ENCODE measurements at places on chromosomes 6 and 20.

DNA sequence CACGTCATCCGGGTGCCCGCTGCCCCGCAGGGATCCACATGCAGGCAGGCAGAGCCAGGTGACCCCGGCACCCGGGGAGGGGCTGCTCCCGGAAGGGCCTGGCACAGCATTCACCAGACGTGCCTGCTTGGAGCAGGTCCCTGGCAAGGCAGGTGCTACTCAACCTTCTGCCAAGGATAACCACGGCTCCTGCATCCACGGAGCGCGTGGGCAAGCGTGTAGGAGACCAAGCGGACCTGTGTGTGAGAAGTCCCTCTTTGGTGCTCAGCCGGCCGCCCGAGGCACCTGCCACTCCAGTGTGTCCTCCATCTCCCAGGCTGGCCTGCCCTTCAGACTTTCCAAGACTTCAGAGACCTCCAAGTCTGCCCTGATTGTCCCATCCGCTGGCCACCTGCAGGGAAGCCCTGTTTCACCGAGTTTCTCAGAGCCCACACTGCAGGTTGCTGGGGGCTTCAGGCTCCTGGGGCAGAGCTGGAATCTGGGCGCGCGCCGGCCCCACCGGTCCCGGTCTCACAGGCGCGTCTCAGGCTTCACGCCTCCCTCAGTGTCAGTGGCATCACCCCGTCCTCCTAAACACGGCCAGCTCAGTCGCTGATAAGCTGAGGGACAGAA, 124.3 kb downstream of the DLL1 start:
- DNase-seq, result no peak

GRCh38 chr20:12575352-12576095, 433.2 kb upstream of the SPTLC3 start:
- no peak for DNase-seq

DNA sequence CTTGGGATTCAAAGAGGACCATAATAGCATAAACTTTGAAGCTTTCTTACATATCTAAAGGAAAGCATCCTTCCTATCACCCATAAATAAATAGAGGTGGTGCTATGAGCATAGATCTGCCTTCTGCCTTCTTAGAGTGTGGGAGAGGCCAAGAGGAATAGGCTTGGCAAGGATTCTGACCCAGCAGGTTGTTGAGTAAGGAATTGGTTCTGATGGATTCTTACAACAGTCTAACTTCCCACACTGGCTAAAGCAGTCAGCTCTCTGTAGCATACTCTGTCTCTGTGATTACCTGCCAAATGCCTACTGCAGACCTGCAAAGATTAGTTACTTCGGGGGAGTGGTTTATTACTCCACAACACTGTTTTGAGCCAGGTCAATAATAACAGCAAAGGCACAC, 198.0 kb upstream of the RAB32 start:
- no peak for DNase-seq

GRCh38 chr6:130851026-130851425, 23.8 kb downstream of the SMLR1 start:
- no peak for DNase-seq

DNA sequence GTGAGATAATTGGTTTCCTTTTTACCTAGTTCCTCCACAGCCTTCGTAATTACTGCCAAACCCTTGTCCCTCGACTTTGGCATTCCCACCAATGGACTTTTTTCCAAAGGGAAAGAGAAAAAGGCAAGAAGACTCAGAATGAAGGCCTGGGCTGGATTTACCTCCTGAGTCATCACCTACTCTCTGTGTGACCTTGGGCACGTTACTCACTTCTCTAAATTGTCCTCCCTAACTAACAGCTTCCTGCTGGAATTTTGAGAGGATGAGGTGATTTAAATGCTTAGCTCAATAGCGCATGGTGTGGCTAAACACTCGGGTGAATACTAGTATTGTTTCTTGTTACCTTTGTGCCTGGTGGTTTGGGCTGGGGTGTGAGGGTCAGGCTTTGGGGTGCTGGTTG, 146.6 kb downstream of the DHX35 start:
- DNase-seq, result no peak

DNA sequence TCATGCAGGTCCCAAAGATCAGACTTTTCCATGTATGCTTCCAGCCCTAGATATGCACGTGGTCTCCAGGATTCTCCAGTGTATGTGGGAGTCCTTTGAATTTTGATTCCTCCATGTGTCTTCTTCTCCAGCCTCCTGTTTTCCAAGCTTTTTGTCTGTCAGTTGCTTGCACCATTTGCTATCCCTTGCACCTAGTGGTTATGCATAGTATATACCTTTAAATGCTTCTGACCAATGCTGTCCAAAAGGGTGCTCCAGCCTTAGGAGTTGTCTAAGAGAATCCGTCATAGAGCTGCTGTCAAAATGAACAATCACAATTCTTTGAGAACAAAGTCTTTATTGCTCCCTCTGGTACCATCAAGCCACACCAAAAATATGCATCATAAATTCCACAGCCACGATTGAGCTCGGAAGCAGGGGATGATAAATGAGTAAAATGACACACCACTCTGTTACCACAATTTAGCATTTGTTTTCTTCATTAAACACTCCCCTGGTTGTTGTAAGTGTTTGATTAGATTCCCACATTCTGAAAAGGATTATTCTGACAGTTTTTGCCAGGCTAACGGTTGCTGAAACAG, 706.2 kb upstream of the GJE1 start:
- DNase-seq, result no peak

DNA sequence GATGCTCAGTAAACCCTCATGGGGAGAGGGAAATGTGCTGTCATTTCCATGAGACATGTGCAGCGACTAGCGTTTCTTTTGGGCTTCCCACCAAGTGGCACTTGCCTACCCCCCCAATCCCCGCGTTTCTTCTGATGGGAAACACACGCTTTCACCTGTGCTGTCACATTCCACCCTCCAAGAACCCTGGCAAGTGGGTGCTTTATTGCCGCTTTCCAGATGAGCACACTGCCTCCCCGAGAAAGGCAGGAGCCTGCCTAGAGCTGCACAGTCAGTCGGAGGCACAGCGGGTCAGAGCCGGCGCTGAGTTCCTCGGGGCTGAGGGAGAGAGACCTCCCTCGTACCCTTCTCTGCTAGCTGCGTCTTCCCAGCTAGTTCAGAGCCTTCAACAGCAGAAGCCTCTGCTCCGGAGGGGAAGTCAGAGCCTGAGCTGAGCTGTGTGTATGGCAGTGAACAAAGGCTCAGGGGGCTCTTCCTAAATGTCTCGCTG, 12.3 kb upstream of the CCDC167 start:
- no peak for DNase-seq

DNA sequence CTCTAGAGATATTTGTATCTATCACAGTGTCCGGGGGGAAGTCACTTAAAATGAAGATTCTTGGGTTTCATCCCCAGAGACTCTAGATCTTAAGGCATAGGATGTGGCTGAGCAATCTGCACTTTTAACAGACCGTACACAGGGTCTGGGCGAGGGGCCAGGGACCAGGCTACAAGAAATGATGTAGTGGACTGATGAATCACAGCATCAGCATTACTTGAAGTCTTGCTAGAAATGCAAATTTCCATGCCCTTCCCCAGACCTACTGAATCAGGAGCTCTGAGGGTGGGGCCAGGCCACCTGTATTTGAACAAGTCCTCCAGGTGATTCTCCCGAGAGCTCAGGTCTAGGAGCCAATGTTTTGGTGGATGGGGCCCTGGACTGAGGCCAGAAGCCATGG, 168.4 kb downstream of the DOK5 start:
- no peak for DNase-seq

DNA sequence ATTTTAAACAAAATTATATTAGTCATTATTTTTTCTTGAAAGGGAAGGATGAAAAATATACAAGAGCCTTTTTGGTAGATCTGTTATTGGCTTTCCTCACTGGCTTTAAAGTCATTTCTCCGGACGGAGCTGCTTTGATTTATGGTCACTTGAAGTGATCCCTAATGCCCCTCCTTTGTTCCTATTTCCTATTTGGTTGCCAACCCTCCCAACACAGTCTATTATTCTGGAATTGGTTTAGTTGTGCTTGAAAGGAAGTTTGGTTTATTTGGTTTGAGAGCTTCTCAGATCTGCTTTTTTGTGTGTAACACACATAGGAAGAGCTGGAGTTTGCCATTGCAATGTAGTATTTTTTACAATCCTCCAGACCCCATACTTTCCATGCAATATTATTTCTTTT, 347.9 kb downstream of the RFPL4B start:
- DNase-seq, result no peak

- no peak for DNase-seq
These were observed 19.5 kb upstream of the RPS10 start for GRCh38 chr6:34445313-34445860.

All from stimulated activated CD8-positive, alpha-beta memory T cell treated with anti-CD3 and anti-CD28 coated beads, Interleukin-4, amount 100 ng/mL, for 24 hours (primary cell).